ENCODE measurements at places on chromosomes 4 and X. TPM values are rescaled to one million over a fixed set of nuclear protein-coding genes. Genes with fewer than 3 reads are reported as not detected.

- no peak for DNase-seq
- no peaks in the 10 kb centered on the region for H3K27me3 ChIP-seq
- H3K4me1 ChIP-seq = peaks cover 7% of the 10 kb centered on the region
Observed at GRCh38 chr4:182918044-182918607, 940 bp upstream of the DCTD start.

GRCh38 chr4:73902038-73902637 is 32.9 kb downstream of the CXCL1 start:
- no peak overlapping the region for H3K27ac ChIP-seq
- H3K36me3 ChIP-seq = no peaks in the 10 kb centered on the region
- no peaks in the 10 kb centered on the region for H3K27me3 ChIP-seq

- H3K36me3 ChIP-seq = no peaks in the 10 kb centered on the region
- peaks cover 15% of the 10 kb centered on the region for H3K4me1 ChIP-seq
- no peak overlapping the region for H3K27ac ChIP-seq
Observed at GRCh38 chr4:3706565-3707422, 59.4 kb upstream of the ADRA2C start.

SHROOM4 gene
- polyA plus RNA-seq = 1.6 TPM

TBX22 gene
- 0.68 TPM for polyA plus RNA-seq

- H3K36me3 ChIP-seq = no peaks in the 10 kb centered on the region
- H3K4me1 ChIP-seq = peaks cover 7% of the 10 kb centered on the region
- H3K27me3 ChIP-seq = no peaks in the 10 kb centered on the region
- H3K27ac ChIP-seq = no peak overlapping the region
Observed at GRCh38 chr4:98170035-98170434, 26.8 kb upstream of the STPG2 start.

GRCh38 chr4:53043891-53044650 is 182.0 kb downstream of the RASL11B start:
- no peak overlapping the region for H3K27ac ChIP-seq
- H3K27me3 ChIP-seq = no peaks in the 10 kb centered on the region
- no peaks in the 10 kb centered on the region for H3K36me3 ChIP-seq
- H3K4me3 ChIP-seq = no peak overlapping the region

DNA sequence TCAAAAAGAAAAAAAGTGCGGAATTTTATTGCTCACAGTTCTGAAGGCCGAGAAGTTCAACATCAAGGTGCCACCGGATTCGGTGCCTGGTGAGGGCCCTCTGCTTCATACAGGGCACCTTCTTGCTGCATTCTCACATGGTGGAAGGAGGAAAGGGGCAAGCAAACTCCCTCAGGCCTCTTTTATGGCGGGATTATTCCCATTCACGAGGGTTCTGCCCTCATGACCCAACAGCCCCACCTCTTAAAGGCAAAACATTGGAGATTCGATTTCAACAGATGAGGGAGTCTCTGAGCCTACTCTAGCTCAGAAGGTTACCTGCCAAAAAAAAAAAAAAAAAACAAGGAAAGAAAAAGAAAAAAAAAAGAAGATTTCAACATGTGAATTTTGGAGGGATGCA is 64.1 kb upstream of the CBR4 start:
- H3K4me1 ChIP-seq = no peaks in the 10 kb centered on the region
- no peaks in the 10 kb centered on the region for H3K27me3 ChIP-seq
- no peaks in the 10 kb centered on the region for H3K36me3 ChIP-seq
- DNase-seq = no peak

PCDH10 gene
- 3.0 TPM for polyA plus RNA-seq

GRCh38 chrX:46144566-46144965 is 400.7 kb downstream of the ZNF674 start:
- no peaks in the 10 kb centered on the region for H3K36me3 ChIP-seq
- no peaks in the 10 kb centered on the region for H3K27me3 ChIP-seq
- no peak overlapping the region for H3K4me3 ChIP-seq
- H3K4me1 ChIP-seq = no peaks in the 10 kb centered on the region
- DNase-seq = no peak

DNA sequence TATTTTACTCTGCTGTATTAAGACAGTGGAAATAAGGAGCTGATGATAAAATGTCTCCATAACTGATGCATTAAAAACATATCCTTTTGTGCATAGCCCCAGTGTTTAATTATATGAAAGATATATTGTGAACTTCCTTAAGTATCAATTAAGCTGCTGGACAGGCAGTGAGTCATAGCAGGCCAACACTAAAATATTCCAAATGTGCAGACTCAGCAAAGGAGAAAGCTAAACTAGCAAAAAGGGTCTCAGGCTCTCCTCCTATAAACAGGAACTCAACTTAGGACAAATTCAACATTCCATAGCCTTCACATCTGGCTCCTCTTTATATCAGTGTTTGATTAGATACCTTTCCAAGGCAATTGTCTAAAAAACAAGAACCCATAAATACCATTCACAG is 15.6 kb downstream of the TNMD start:
- no peaks in the 10 kb centered on the region for H3K27me3 ChIP-seq
- H3K27ac ChIP-seq = no peak overlapping the region
- H3K36me3 ChIP-seq = no peaks in the 10 kb centered on the region
- H3K4me1 ChIP-seq = no peaks in the 10 kb centered on the region
- no peak overlapping the region for H3K4me3 ChIP-seq
- DNase-seq = no peak

DNA sequence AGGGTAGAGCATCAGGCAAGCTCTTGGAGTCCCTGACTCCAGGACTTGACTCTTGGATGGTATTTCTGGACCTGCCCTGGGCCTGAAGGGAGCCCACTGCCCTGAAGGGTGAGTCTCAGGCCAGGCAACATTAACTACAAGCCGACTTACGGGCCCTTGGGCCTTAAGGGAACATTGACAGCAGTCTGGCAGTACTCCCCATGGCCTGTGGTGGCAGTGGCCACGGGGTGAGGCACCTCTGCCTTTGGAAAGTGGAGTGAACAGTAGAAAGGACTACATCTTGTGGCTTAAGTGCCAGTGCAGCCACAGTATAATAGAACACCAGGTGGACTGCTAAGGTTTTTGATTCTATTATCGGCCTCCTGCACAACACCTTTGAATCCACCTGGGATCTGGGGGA is 36.3 kb downstream of the SH3BGRL start:
- H3K27ac ChIP-seq = no peak overlapping the region
- no peak for DNase-seq
- no peaks in the 10 kb centered on the region for H3K27me3 ChIP-seq
- H3K36me3 ChIP-seq = no peaks in the 10 kb centered on the region
- H3K4me1 ChIP-seq = no peaks in the 10 kb centered on the region

DNA sequence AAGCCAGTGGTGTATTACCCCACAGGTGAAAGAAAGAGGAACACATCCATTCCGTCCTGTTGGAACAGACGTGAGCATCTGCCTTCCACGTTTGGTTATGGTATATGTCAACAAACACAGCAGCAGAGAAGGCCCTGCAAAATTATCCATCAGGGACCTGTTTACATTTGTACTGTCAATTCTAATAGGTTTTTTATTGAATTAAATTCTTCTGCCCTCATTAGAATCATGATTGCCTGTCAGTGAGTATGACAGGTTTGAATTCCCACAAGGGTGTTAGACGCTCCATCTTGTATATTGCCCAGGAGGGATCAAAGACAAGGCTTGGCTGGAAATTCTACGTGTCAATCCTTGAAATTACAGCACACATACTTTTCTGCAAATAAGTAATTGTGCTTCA is 339.9 kb upstream of the NOCT start:
- H3K4me1 ChIP-seq = no peaks in the 10 kb centered on the region
- H3K27ac ChIP-seq = no peak overlapping the region
- H3K36me3 ChIP-seq = no peaks in the 10 kb centered on the region
- H3K4me3 ChIP-seq = no peak overlapping the region
- DNase-seq = no peak

POF1B gene
- not detected for polyA plus RNA-seq

Data from H1 (cell line).